ENCODE measurements at places on chromosomes 6 and 20.

GRCh38 chr6:90976341-90976740, 389.5 kb upstream of the MAP3K7 start:
- no peak for DNase-seq

DNA sequence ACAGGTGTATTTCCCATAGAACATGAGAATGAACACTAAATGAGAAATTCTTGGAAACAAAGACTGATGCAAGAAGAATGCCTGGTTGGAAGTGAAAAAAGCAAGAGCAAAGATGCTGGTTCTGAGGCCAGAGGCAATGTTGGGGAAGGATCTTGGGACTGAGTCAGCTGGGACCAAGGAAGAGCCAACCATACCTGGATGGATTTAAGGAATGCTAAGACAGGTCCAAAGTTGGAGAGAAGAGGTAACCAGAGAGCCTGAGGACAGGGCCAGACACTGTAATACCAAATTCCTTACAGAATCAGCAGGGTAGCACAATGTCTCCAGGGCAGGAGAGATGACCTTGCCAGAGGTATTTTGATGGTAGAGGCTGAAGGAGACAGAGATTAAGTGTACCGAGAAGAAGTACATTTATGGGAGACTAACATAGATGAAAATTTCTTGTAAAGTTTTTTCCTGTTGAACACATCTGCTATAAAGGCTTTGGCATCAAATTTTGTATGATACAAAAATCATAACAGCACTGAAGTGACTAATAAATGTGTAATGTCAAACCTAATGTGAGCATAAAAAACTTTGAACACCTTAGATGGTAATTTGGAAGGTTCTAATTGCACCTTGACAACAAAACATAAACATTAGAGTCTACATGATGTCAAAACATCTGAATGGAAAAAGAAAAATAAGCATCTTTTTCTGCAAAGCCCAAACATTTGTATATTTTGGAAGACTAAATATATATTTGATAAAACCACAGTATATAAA, 221.7 kb upstream of the MARCKS start:
- no peak for DNase-seq

GRCh38 chr6:75602246-75603105, 796 bp downstream of the SENP6 start:
- no peak for DNase-seq

GRCh38 chr20:45969712-45970634, 2.0 kb downstream of the ZNF335 start:
- peak; percentile 27 for DNase-seq
